ENCODE measurements at places on chromosomes 13 and 19. TPM values are rescaled to one million over a fixed set of nuclear protein-coding genes. Genes with fewer than 3 reads are reported as not detected.

IL17D gene
- total RNA-seq = 1.9 TPM

CEP89 gene
- total RNA-seq = 28.3 TPM

DNA sequence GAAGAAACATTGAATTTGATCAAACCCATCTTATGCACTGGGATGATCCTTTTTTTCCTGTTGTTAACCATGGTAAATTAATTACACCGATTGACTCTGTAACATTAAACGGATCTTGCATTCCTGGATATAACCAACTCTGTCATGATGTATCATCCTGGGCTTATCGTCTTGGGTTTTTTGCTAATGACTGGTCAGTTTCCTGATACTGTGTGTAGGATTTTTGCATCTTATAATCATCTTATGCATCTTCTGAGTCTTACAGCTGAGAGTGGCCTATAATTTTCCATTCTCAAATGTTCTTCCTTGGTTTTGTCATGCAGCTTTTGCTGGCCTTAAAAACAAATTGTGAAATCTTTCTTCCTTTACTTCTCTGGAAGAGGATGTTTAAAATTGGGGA is 12.8 kb downstream of the DCUN1D2 start:
- no peaks in the 10 kb centered on the region for H3K4me1 ChIP-seq
- no peak overlapping the region for H3K4me3 ChIP-seq

GRCh38 chr19:35996777-35997176 is 1.8 kb downstream of the SDHAF1 start:
- H3K4me1 ChIP-seq = peaks cover 12% of the 10 kb centered on the region
- H3K4me3 ChIP-seq = no peak overlapping the region
- H3K27me3 ChIP-seq = no peaks in the 10 kb centered on the region
- DNase-seq = no peak
- H3K27ac ChIP-seq = no peak overlapping the region

DNA sequence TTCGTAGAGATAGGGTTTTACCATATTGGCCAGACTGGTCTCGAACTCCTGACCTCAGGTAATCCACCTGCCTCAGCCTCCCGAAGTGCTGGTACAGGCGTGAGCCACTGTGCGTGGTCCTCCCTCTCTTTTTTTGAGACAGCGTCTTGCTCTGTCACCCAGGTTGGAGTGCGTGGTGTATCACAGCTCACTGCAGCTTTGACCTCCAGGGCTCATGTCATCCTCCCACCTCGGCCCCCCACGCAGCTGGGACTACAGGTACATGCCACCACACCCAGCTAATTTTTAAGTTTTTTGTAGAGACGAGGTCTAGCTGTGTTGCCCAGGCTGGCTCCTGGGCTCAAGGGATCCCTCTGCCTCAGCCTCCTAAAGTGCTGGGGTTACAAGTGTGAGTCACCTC is 18.2 kb downstream of the ZSCAN18 start:
- no peak overlapping the region for H3K4me3 ChIP-seq
- DNase-seq = no peak
- no peaks in the 10 kb centered on the region for H3K36me3 ChIP-seq
- H3K4me1 ChIP-seq = no peaks in the 10 kb centered on the region

DNA sequence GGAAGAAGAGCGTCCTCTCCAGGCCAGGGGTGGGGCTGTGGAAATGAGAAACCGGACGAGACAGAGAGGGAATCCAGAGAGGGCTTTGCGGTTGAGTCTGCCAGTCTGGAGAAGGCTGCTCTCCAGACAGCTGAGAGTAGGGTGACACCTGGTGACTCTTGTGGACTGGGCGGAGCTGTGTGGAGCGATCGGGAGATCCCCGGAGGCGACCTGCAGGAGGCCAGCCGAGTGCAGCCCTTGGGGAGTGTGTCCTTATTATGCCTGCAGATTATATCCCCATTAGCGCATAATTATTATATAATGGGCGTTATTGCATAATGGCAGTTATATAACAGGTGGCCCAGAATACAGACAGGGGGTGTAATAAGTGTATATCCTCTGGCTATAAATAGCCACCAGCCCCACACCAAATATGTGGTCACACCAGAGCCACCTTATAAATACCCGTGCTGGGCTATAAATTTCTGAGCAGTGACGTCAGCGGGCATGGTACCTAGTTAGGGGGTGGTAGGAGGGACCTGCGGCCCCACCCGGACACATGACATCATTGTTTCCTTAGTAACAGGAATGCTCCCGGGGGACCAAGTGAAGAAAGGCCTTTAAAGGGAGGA is 41.2 kb downstream of the NFIX start:
- H3K4me3 ChIP-seq = no peak overlapping the region
- H3K27me3 ChIP-seq = no peaks in the 10 kb centered on the region
- H3K36me3 ChIP-seq = no peaks in the 10 kb centered on the region
- DNase-seq = peak; percentile 80

- peak overlapping the region; percentile 64 for H3K4me3 ChIP-seq
- H3K27me3 ChIP-seq = no peaks in the 10 kb centered on the region
- no peak overlapping the region for H3K27ac ChIP-seq
Measured at GRCh38 chr19:48271531-48272151, 1.8 kb downstream of the ZNF114 start.

- no peak for DNase-seq
- H3K27me3 ChIP-seq = peaks cover 2% of the 10 kb centered on the region
- H3K27ac ChIP-seq = no peak overlapping the region
- no peaks in the 10 kb centered on the region for H3K4me1 ChIP-seq
Measured at GRCh38 chr13:29361716-29362115, 233.8 kb downstream of the SLC7A1 start.

DNA sequence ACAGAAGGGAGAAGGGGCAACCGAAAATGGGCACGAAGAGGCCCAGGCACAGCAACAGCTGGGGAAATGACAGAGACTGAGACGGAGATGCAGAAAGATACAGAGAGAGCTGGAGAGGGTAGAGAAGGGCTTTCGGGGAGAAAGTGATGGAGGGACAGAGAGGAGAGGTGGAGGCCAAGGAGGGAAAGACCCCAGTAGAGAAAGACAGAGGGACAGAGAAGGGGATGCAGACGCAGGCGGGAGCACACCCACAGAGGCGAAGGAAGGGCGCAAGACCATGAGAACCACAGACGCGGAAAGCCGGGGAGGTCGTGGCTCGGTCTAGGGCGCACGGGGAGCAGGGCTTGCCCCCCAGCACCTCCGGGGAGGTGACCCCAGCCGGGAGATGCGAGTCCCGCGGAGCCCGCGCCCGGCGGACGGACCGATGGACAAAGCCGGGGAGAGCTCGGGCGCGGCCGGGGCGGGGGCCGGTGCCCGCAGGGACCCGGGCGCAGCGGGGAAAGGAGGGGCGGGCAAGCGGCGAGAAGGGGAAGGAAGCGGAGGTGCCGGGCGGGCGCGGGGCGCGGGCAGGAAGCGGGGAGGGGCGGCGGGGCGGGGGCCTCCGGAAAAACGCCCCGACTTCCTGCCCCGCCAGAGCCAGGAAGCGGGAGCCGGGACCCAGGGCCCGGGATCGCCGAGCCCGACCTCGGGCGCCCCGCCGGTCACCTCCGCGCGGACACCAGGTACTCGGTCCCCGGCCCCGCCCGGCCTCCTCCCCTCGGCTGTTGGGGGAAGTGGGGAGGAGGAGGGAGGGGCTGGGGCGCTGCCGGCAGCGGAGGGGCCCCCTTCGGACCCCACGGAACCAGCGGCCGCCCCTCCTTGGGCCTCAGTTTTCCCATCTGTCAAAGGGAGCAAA is at the start of gene ARHGEF1:
TSS of gene ARHGEF1 (plus strand) at position 617 of the 895 bp plus-strand sequence. CDS start 4,899 bp downstream, outside the sequence.
- peaks cover 24% of the 10 kb centered on the region for H3K4me1 ChIP-seq
- H3K27ac ChIP-seq = no peak within 1 kb of the TSS
- H3K36me3 ChIP-seq = no peaks in the 10 kb centered on the region
- H3K4me3 ChIP-seq = peak within 1 kb of the TSS; percentile 79
- DNase-seq = no peak

Measured in astrocyte (in vitro differentiated cells and primary cell).